ENCODE measurements at places on chromosomes 1 and 21.

GRCh38 chr1:157575744-157576143 is 22.1 kb downstream of the FCRL4 start:
- DNase-seq: no peak

DNA sequence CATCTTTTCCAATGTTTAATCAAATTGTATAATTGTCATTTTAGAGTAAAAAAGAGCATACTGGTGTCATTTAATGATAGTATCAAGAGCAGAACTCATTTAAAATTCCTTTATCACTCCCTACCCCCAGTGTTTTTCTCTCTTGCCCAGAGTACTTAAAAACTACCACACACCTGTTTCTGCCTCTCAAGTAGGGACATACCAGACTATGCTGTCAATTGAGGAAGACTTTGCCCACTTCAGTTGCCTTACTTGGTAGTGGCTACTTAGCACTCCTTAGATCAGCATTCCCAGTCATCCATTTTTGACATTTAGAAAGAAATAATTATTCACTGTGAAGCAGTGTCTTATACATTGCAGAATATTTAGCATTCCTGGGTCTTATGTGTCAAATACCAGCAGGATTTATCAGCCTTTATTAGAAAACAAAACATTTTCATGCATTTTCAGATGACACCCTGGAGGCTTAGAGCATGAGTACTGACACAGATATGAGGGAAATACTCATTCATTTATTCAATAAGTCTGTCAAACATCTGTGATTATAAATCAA is 127.5 kb upstream of the RGS1 start:
- peak; percentile 44 for DNase-seq

- DNase-seq: no peak
These were observed 47.4 kb upstream of the OSBPL9 start for GRCh38 chr1:51569284-51570062.

DNA sequence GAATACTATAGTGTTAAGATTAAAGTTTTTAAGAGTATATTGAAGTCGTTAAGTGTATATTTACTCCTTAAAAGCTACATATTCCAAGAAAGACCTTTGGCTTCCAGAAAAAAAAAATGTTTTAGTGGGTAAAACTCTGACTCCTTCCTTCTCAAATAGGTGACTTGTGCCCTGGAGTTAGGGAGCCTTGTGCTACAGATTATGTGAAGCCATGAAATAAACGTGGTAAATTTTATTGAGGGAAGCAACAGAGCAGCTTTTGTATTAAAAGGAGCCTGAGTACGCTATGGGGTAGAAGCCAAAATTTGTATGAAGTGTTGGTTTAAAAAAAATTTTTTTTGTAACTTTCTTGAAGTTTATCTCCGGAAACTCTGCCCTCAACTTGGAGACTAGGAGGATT is 994 bp downstream of the RO60 start:
- DNase-seq: no peak

DNA sequence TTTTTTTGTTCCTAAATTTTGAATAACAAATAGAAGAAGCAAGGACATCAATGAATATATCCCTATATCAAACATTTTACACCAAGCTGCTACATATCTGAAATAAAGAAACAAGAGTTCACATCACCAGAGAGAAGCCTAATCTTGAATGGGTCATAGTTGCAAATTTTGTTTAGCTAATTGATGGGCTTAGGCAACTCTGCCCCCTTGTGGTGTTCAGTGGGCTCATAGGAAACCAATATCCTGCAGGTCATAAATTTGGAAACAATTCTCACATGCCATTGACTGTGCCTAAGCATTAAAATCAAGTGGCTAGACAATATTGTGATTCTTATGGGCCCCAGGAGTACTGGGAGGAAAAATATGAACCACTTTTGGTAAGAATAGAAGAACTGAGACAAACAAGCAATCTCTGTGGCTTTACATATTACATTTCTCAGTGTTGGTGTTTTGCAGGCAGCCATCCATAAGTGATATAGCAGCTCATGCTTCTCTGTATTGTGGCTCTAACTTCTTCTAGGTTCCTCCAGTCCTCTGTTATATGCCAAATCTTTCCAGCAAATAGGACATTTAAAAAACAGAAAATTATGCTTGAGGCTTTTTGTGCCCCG is 1262.8 kb upstream of the PRMT6 start:
- DNase-seq: no peak

DNA sequence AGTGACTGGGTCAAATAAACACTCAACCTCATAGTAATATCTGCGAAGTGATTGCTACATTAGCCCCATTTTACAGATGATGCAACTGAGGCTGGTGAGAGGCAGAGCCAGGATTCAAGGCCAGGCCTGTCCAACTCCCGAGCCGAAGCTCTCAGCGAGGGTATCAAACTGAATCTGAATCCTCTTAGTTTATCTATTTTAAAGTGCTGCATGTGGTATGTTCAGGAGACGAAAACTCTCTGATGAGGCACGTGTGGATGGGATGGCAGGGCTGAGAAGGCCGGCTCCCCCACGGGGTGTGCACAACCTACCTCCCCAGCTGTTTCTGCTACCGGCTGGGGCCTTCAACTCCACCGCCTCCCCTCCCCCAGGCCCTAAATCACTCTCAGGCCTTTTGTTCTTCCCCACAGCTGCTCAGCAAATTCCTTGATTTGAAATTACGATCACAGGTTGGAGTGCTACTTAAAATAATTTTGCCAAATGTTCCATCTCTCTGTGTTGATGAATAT is 171.8 kb downstream of the TOMM20 start:
- no peak for DNase-seq

GRCh38 chr1:234683861-234684632 is 74.1 kb upstream of the IRF2BP2 start:
- DNase-seq: no peak

- no peak for DNase-seq
These were observed 160.8 kb downstream of the VAV3 start for GRCh38 chr1:107804134-107804533.

DNA sequence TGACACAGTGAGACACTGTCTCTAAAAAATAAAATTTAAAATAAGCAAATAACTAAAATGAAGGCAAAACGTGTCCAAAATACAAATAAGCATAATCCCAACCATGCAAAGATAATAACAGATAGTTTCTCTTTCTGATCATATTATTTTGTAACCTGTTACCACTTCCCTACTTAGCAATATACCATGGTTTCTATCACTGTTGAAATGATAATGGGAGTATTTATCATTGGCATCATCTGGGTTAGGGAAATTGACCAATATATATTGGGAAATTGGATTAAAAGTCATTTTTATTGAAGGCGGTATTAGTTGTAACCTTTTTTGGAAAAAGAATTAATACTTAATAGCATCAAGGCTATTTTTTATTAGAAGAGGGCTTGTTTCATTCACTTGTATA is 47.0 kb downstream of the USP25 start:
- DNase-seq: no peak

GRCh38 chr1:203517426-203518110 is 23.6 kb downstream of the OPTC start:
- DNase-seq: no peak

DNA sequence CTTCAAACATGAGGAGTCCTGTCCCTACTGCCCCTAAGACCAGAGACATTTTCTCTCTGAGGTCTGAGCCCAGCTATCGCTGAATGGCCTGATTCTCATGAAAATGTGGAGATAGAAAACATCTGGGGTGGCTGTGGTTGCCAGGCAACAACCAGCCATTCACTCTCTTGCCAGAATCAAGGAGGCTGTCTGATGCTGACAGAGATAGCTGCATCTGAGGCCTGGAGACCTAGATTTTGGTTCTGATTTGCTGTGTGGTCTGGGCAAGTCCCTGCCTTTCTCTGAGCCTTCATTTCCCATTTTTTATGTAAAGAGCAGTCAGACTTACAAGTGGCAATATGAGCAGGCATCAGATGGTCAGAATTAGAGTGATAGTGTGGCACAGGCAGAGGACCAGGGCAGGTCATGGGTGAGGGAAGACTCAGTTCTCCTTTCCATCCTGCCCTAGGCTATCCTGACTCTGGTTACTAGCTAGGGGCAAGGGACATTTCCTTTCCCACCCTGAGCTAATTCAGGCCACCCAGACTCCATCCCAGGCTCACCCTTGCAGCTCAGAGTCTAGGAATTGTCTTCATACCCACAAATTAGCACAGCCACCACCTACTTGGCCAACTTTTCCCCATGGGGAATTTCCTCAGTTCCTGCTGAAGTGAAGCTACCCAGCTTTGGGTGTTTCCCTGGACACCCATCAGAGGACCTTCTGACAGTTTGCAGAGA is 20.0 kb upstream of the RNF19B start:
- peak; percentile 40 for DNase-seq

DNA sequence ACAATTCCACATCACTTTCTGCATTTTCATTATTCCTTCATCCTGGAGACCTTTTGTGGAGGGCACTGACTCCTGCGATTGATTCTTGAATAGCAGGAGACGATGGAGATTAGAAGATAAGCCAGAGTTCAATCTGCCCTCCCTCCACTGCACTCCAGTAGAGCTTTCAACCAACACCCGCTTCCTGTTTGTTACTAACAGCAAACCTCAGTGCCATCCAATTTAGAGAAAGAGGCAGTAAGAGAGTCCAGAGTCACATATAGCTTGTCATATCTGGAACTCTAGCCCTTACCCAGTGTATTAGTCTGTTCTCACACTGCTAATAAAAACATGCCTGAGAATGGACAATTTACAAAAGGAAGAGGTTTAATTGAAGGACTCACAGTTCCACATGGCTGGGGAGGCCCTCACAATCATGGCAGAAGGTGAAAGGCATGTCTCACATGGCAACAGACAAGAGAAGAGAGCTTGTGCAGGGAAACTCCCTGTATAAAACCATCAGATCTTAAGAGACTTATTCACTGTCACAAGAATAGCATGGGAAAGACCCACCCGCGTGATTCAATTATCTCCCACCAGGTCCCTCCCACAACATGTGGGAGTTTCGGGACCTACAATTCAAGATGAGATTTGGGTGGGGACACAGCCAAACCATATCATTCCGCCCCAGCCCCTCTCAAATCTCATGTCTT is 55.9 kb downstream of the PCBP3 start:
- DNase-seq: no peak

- DNase-seq: no peak
These were observed 6.7 kb downstream of the KNCN start for GRCh38 chr1:46544561-46545240.

DNA sequence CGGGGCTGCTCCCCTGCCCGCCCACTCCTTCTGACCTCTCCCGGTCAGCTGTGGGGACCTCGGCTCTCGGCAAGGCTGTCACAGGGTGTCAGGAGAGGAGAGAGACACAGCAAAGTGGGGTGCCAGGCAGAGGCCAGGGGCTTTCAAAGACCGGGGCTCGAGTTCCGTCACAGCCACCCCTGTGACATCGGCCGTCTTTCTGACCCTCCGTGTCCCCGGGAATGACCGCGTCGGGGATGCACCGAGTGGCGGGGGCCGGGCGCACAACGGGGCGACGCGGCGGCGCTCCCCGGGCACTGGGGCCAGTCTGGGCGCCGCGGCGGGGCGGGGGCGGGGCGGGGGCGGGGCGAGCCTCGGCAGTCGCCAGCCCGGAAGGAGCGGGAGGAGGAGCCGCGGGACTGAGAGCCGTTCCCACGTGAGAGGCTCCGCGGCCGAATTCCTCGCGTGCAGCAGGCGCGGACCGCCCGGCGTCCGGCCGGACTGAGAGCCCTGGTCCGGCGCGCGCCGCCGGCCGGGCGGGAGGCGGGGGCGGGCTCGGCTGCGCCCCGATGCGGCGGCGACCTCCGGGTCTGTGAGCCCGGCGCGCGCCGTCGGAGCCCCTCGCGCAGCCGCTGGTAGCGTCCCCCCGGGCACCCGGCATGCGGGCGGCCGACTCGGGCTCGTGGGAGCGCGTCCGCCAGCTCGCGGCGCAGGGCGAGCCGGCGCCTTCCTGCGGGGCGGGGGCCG is 229.7 kb upstream of the TMEM51 start:
- DNase-seq: no peak

GRCh38 chr21:40829791-40830190 is 17.2 kb downstream of the DSCAM start:
- no peak for DNase-seq
